ENCODE measurements at places on chromosomes 7 and 10.
A peak's percentile ranks its signal among the peaks of the same experiment; 100 is the strongest.

- peak; percentile 11 for DNase-seq
Observed at GRCh38 chr10:87093632-87094372, 841 bp downstream of the GLUD1 start.

GRCh38 chr10:34163075-34163905 lies 651.8 kb downstream of the PARD3 start:
- peak; percentile 21 for DNase-seq

DNA sequence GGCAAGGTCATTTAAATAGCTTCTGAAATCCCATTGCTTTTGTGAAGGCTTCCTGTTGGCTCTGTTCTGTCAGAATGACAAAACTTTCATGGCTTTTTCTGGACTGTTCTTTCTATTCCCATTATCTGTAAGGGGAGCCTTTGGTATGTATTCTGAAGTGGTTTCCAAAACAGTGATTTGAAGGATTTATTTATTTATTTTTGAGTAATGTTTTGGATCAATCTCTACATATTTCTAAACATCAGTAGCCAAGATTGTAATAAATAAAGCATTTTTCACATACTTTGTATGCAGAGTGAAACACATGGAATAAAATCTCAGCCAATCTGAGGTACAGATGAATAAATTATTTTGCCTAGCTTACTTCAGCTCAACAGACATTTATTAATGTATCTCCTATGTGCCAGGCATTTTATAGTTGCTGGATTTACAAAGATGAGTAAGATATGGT lies 121.1 kb downstream of the BBS9 start:
- DNase-seq: peak; percentile 67

DNA sequence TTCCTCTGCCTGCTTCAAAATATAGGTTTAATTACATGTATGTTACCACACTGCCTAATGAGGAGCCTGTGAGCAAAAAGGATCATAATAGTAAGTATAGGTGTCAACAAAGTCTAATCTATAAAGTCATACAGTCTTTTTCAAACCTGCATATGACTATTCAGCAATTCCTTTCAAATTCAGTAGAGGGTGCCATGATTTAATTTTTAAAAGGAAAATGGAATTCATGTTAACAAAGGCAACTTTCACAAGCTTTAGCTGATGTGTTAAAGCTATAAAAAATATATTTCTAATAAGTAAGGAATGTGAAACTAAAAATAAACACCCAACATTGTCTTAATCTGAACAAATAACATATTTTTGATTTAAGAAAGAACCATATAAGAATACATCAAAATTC lies 52.1 kb downstream of the MPP7 start:
- peak; percentile 52 for DNase-seq

GRCh38 chr7:70693686-70694433 lies 438.1 kb upstream of the GALNT17 start:
- DNase-seq: peak; percentile 69

DNA sequence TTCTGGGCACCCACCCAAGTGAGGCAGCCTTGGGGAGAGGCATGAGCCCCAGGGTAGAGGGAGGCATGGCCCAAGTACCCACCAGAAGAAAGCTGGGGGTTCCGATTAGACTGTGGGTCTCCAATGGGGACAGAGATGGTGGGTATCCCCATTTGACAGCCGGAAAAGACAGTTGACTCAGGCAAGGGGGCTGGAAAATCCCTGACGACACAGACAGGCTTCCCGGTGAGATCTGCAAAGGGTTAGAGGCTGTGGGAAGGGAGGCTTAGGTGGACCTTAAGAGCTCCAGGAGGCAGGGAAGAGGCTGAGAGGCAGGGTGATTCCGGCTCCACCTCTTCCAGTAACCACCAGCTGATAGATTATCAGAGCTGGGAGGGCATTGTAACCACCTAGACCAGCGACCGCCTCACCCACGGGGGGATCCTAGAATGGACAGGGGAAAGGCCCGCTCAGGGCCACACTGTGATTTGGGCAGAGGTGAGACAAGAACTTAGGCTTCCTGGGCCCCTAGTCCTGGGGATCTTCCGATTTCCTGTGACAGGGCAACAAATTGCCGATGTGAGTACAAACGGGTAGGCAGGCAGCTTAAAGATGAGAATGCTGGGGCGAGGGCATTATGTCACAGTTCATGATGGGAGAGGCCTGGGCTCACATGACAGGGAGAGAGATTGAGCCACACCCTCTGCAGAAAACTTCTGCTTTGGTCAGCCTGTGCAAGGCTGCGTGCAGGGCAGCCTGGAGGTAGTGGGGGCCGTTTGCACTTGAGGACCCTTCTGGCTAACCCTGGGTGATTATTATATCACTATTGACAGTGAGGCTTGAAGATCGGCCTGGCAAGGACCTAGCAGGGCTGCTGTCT lies 5.4 kb downstream of the TBATA start:
- no peak for DNase-seq

DNA sequence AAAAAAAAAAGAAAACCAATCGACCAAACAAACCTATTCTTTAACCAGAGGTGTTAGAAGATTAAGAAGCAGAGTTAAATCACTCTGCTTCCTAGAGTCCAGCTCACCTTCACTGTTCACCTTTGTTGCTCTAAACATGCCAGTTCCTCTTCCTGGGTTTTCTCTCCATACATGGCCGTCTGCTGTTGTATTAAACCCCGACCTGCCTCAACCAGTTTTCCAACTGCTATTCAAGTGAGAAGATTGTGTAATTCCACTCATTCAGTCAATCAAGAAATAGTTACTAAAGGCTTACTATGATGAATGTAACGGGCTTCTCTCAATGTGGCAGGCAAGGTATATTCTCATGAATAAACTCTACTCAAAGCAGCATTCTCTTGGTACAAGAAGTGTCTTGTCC lies 8.8 kb downstream of the AASS start:
- no peak for DNase-seq

- no peak for DNase-seq
Observed at GRCh38 chr7:151409667-151410404, at the start of gene WDR86. Gene WDR86 (minus strand): TSS chr7:151410038. CDS start chr7:151409589, 449 bp downstream.

DNA sequence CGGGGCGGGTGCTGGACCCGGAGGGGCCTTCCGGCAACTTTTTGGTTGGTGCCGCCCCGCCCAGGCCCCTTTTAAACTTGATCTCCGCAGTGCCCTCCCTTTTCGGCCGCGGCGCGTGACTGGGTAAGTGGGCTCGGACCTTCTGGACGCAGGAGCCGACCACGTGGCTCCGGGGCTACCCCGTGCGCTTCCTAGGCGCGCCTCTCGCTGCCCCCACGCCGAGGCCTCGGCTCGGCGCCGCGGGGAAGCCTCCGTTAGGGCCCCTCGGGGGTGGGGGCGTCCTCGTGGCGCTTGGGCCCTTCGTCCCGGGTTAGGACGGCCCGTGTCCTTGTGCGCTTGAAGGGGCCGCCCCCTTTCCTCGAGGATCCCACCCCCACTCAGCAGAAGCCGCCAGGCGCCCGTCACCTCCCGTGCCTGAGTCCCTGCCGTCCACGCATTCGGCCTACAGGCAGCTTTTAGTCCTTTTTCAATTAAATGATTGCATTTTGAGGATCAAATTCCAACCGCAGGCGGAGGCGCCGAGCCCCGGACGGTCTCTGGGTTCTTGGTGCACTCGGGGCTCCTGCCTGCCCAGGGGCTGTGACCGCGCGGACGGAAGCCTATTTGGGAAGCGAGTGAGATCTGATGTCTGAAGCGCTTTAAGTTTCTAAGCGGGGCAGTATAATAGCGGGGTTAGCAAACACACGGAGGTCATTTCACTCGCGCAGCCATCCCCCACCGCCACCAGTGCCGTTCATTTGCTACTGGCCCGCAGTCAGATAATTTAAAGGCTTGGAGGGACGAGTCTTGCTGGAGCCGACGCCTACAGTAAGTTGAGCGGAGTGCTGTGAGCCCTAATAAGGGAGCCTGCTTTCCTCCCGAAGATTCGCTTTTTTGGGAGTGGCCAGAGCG lies 31.8 kb upstream of the TOMM7 start:
- peak; percentile 91 for DNase-seq

DNA sequence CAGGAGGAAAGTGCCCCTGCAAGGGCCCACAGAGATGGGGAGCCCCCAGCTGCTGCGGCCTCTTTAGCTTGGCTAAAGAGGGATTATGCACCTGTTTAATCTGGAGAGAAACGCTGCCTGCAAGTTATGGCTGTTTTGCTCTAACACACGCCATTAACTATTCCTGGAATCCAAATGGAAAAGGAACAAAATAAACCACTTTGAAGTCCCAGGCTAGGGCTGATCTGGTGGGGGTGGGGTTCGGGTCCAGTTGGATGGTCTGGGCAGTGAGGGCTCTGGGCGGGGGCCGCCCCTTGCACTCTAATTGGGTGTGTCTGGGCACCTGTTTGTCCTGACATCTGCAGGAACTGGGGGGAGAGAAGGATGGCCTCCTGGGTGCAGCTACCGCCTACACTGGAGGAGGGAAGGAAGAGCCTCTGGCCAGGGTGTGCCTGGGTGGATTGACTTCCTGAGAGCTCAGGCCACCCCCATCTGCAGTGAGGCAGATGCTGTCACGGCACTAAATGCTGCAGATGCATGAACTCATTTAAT lies 300.6 kb downstream of the ZEB1 start:
- no peak for DNase-seq

DNA sequence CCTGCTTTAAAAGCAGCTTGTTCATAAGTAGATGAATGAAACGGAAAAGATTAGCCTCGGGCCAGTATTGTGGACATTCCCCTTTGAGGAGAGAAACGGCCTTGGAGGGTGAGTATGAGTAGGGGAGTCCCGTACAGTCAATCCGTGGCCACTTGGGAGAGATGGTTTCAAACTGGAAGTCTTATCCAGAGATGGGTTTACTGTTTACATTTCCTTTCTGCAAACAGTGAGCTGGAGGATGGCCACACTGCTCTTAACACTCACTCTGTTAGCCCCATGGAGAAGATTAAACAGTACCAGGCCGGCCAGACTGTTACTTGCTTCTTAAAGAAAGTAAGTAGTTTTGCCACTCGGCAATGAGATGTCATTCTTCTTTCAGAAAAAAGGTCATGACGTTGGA lies 20.3 kb downstream of the CALHM2 start:
- DNase-seq: no peak

DNA sequence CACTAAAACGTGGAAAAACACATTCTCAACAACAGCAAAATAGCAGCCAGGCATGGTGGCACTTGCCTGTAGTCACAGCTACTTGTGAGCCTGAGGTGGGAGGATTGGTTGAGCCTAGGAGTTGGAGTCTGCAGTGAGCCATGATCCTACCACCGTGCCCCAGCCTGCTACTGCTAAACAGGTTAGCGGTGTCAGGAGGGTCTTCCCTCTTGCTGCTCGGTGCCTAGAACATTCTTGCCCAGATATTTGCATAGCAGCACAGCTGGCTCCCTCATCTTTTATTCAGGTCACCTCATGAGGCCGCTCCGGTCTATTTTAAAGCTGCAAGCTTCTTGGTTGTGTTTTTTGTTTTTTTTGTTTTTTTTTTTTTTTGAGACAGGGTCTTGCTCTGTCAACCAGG lies 2.9 kb upstream of the RABGEF1 start:
- DNase-seq: no peak

Data from AG08395 (cell line).